NCI-H1694 treated with DMSO at 0.1 percent for 48 hours (cell line): ENCODE measurements at places on chromosomes 12 and 14.

GRCh38 chr14:29461506-29461905 is 466.1 kb downstream of the PRKD1 start:
- DNase-seq: peak; percentile 81

DNA sequence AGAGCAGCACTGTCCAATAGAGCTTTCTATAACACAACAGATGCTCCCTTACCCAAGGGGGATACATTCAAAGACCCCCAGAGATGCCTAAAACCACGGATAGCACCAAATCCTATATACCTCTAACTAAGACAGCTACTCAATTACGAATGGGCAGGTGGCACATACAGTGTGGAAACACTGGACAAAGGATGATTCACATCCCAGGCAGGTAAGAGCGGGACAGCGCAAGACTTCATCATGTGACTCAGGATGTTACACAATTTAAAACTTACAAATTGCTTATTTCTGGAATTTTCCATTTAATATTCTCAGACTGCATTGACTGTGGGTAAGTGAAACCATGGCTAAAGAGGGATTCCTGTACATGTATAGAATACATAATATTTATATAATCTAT is 5.5 kb upstream of the HCFC2 start:
- DNase-seq: no peak

DNA sequence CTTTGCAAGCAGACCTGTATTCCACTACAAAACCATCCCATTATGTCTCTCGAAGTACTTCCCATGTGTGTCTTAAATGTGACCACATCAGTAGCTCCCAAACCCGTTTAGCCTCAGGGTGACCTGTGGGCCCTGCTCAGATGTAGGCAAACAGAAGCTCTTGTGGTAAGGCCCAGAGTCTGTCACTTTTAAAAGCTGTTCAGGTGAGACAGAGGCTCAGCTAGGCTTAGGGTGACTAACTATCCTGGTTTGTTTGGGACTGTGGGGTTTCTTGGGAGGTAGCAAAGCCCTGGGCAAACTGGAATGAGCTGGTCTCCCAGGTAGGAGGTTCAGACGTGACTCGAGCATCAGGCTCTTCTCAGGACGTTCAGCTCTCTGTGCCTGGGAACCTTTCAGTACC is 64.5 kb upstream of the VASH1 start:
- DNase-seq: no peak

DNA sequence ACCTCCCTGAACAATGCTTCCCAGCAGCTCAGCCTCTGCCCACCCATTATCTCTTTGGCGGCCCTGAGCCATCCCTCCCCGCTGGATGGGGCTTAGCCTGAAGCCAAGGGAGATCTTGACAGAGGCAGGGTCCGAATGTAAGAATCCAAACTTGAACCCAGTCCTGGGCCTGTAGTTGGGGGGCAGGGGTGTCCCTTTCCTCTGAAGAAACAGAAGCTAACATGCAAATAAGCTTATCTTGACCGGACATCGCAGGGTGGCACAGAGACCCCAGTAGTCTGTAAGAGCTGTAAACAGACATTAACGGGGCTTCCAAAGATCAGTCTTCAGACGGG is 6.0 kb downstream of the DLK1 start:
- no peak for DNase-seq

- DNase-seq: no peak
Measured at GRCh38 chr14:34424488-34424887, 37.6 kb downstream of the SPTSSA start.

DNA sequence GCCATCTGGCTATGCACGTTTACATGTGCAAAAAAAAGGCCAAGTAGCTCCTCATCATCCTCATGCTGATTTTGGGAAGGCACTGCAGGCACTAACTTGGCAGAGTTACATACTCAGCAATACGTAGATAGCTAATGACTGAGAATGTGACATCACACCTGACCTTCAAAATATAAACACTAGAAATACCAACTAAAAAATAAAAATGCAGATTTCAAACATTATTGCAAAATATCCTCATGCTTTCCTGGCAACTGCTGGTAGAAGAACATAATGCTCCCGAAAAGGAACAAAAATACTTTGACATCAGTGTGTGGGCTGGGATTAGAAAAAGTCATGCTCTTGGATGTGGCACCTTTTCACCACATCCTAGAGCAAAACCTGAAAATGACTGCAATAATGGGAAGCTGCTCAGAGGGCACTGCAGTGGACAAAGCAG is 153.2 kb upstream of the ABCD2 start:
- DNase-seq: no peak

GRCh38 chr12:16880864-16881285 is 274.9 kb upstream of the LMO3 start:
- DNase-seq: peak; percentile 82

GRCh38 chr12:253116-253831 is 9.4 kb downstream of the SLC6A13 start:
- no peak for DNase-seq

DNA sequence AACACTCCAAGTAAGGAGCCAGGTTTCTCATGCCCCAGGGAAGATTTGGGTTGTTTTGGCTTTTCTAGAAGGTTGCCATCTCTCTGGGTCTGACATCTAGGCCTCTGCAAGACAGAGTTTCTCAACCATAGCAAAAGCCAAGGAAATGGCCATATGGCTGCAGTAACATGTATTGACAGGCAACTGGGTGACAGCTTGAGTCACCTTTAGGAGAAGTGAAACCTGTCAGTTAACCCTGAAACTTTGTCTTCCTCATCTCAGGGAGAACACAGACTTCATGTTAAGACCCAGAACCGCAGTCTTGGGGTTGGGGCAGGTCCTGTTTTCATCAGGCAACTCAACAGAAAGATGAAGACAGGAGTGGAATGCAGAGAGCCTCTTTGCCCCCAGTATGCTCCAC is 46.0 kb upstream of the PLBD1 start:
- no peak for DNase-seq

GRCh38 chr12:109113661-109114321 is 2.6 kb upstream of the ACACB start:
- DNase-seq: no peak
